ENCODE measurements at places on chromosomes 13 and 19. TPM values are rescaled to one million over a fixed set of nuclear protein-coding genes. Genes with fewer than 3 reads are reported as not detected.

DNA sequence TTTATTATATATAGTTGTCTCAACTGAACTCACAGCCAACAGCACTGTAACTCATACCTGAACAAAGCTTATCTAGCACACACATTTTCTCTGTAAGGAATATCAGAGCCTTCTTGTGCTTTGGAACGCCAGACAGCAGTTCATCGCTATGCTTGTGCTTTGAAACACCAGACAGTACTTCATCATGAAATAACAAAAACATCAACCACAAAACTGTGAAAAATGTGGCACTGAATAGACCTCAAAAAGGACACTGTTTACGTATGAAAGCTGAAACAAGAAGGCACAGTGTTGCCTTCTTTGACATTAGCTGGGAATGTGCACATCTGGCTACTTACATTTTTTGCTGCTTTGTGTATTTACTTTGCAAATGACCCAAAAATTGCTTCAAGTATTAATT lies 160.2 kb downstream of the PDS5B start:
- DNase-seq, result no peak

DNA sequence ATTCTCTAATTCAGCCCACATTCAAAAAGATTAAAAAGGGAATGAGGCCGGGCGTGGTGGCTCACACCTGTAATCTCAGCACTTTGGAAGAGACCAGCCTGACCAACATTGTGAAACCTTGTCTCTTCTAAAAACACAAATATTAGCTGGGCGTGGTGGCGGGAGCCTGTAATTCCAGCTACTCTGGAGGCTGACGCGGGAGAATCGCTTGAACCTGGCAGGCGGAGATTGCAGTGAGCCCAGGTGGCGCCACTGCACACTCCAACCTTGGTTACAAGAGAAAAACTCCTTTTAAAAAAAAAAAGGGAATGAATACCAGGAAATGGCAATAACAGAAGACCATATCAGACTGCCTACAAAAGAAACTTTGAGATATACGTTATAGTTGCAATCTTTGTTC lies 1244.5 kb downstream of the PCDH9 start:
- no peak for DNase-seq

The COX6B1 gene
- 394 TPM for polyA plus RNA-seq

The FAM124A gene
- polyA plus RNA-seq, result 4.6 TPM

DNA sequence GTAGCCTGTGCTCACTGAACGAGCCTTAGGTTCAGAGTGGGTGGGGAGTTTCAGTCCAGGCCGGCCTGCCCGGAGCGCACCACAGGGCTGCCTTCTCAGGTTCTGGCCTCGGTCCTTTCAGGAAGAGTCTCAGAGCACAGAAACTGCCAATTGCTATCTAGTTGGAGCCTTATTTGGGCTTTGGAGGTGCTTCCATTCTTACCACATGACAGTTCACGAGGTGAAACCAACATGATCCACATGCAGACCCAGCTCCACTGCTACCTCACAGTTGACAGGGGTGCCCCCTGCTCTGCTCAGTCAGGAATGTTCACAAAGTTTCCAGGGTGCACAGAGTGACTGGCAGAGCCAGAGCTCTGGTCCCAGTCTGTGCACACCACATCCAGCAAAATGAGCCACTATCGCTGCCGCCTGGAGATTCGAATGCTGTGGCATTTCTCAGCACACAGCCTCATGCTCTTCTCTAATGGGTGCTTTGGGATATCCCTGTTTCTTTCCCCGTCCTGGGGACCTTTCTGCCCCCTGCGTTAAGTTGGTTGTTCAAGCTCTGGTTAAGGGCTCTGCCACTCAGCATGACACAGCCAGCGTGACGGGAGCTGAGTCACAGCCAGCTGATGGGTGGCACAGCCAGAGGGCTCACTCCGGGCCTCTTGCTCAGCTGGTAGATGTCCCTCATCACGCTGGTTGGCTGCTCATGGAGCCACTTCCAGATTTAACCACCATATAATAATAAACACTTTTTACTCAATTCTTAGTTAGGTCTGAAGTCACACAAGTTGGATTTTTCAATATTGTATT lies 7.5 kb upstream of the SACS start:
- no peak for DNase-seq

The GPR12 gene
- not detected for polyA plus RNA-seq

- no peak for DNase-seq
These were observed 1663.3 kb downstream of the EFNB2 start for GRCh38 chr13:104872153-104872552.

DNA sequence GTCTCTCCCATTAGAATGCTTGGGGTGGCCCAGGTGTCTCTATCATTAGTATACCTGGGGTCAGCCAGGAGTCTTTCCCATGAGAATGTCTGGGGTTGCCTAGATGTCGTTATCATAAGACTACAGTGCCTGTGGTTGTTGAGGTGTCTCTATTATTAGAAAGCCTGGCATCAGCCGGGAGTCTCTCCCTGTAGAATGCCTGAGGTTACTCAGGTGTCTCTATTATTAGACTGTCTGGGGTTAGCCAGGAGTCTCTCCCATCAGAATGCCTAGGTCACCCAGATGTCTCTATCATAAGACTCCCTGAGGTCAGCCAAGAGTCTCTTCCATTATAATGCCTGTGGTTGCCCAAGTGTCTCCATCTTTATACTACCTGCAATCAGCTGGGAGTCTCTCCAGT lies 1541.1 kb downstream of the UQCRFS1 start:
- DNase-seq, result no peak

- no peak for DNase-seq
These were observed 14.6 kb downstream of the ADGRE5 start for GRCh38 chr19:14395710-14396336.

DNA sequence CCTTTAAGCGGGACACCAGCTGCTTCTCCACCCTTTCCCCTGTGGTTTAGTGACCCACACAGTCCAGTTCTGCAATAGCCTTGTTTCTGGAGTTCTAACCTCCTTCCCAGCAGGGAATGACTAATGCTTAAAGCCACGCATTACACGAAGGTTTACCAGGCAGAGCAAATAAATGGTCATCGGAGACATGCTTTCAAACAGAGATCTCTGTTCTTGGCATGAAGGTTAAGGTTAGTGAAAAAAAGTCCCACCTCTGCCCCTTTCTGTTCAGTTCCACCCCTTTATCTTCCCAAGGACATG lies 25.3 kb upstream of the MEDAG start:
- no peak for DNase-seq

The GRK1 gene
- 0.07 TPM for polyA plus RNA-seq

DNA sequence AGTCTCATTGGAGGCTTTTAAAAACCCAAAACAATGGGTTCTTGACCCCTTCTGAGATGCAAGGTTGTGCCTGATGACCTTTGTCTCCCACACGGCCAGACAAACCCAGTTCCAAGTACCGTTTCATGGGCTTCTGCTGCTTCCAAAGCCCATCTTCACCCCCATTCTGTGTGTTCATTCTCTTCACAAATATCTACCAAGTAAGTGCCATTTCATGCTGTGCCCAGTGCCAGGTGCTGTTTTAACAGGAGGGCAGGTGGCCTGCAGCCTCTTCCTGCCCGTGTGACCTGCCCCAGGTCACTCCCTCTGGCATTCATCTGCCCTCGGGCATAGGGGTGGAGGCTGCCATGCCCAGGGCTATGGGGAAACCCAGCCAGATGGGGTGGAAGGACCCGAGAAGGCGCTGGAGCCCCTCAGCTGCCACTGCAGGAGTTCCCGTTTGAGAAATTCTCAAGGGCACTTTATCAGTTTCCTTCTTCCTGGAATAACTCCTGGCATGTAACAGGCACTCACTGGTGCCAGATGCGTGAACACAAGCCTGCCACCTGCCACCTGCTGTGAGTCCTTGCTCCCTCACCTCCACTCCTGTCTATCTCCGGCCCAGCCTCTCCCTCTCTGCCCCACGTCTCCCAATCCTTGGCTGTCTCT lies 12.5 kb downstream of the CAPN12 start:
- DNase-seq, result no peak

DNA sequence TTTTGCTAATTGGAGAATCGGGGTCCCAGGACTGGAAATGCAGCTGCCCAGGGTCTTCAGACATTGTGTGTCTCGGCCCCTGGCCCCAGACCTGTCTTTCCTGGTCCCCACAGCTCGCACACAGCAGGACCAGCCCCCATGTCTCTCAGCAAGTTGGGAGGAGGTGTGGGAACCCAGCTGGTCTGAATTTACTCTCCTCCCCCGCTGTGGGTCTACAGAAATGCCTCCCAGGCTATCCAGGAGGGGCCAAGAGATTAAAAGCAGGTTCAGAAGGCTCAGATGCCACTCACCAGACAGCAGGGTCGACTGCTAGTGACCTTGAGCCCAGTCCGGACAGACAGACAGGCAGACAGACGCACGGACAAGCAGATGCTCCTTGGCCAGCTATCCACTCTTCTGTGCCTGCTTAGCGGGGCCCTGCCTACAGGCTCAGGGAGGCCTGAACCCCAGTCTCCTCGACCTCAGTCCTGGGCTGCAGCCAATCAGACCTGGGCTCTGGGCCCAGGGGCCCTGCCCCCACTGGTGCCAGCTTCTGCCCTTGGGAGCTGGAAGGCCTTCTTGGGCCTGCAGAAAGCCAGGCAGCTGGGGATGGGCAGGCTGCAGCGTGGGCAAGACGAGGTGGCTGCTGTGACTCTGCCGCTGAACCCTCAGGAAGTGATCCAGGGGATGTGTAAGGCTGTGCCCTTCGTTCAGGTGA lies at the start of gene DAND5:
Gene DAND5, plus strand, starts transcription at position 285 of the 697 bp plus-strand sequence. Its CDS starts 85 bp downstream, at position 370.
- DNase-seq, result no peak

The NAPA gene
- 174 TPM for polyA plus RNA-seq

DNA sequence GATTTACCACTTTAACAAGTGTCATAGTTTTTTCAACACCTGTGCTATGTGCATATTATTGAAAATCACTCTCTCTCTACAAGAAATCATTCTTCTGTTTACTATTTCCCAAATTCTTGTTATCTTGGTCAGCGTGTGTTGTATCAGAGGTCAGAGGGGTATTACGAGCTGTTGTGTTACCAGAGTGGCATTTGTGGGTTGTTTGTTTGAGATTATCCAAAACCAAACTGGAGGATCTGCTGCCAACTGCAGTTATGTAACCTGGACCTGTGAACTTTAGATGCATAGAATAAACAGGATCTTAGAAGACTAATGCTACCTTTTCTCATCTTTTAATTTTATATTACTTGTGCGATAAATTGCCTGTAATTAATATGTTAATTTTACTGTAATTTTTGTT lies 1751.4 kb upstream of the SPRY2 start:
- no peak for DNase-seq

The ADGRE2 gene
- 0.40 TPM for polyA plus RNA-seq

- peak; percentile 12 for DNase-seq
These were observed 36.6 kb downstream of the MUC16 start for GRCh38 chr19:8973501-8974091.

The METTL21C gene
- 0.62 TPM for polyA plus RNA-seq

DNA sequence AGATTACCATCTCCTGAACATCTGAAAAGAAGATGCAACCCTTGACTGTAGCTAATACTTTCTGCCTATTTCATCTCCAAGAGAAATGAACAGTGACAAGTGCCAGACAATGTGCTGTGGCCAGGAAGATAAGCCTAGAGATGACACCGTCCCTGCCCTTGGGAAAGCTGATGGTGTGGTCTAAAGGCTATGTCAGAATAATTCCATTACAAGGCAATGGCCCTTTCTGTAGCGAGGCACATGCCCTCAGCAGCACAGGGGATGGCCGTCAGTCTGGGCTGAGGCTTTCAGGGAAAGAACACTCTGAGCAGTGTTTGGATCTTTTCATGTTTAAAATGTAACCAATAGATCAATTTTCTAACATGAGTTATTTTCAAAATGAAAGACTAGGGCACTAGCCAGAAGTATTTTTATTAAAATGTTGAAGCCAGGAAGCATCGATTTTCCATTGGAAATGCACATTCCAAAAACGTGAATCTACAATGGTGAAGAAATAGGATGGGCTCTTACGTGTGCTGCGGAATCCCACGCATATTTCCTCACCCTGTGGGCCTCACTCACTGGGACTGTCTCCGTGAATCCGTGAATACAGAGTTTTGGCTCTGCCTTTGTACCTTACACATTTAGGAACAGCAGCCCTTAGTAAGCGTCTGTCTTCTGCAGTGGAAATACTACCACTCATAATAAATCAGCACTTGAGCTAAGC lies 22.0 kb downstream of the COL4A1 start:
- DNase-seq, result no peak

DNA sequence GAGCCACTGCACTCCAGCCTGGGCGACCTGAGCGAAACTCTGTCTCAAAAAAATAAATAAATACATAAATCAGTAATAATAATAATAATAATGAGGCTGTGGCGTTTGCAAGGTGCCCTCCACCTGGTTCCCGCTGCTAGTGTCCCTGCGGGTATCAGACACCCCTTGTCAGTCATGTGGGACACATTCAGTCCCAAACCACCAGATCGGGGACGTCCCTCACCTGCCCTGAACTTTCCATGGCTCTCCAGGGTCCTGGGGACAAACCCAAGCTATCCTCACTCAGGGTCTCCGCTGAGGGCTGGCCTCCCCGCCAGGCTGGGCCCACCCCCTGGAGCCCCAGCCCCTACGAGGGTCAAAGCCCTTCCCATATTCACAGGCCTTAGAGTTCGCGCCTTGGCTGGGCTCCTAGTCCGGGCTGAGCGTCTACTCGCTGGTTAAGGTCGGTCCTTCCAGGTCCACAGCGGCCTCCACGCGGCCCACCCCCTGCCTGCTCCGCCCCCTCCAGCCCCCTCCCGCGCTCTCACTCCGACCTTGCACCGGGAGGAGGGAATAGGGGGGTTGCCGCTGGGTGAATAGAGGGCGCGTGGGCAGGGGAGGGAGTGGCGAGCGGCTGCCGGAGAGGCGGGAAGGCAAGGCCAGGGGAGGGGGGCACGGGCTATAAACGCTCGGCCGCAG lies 349 bp upstream of the KISS1R start:
- no peak for DNase-seq

GRCh38 chr13:103246581-103247200 lies 180.5 kb upstream of the SLC10A2 start:
- no peak for DNase-seq

DNA sequence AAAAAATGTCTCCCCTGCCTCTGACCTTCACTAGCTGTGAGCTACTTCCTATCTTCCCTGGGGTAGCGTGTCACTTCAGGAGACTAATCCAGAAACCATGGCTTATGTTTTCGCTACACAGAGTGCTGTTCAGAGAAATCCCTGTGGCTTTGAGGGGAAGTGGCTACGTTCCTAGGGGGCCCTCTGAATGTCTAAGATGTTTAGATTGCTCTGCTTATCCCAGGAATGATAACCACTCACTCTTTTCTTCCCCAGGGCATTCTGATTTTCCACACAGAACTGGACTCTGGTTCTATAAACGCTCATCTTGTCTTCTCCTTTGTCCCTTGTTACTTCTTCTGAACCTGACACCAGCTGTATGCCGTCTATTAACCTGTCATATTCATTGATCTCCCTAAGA lies 572.5 kb downstream of the OLFM4 start:
- DNase-seq, result no peak
